Activated T-cell treated with anti-CD3 and anti-CD28 coated beads for 24 hours (primary cell): ENCODE measurements at places on chromosomes 3 and 15.

DNA sequence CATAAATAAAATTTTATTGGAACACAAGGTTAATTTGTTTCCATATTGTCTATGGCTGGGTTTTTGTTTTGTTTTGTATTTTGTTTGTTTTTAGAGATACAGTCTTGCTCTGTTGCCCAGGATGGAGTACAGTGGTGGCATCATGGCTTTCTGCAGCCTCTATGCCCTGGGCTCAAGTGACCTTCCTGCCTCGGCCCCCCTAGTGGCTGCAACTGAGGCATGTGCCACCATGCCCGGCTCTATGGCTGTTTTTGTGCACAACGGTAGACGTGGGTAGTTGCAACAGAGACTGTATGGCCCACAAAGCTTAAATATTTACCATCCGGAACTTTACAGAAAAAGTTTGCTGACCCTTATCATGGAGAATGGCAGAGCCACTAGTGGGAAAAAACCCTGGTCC, 46.8 kb upstream of the C3orf70 start:
- no peak for DNase-seq

DNA sequence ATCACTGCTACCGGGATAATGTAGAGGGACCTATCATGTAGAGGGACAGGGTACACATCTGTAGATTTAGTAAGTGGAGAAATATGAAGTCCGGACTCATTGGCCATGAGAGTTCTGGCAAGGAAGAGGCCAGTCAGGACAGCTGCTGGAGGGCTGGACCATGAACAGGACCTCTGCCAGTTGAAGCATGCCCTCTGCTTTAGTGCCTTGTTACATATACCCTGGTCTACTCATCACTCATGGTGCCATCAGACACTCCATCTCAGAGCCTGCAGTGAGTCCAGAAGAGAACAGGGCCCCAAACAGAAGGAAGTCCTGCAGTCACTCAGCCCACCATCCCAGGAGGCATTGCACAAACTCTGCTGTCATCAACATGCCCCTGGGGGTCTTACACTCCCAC, 54.7 kb upstream of the CA12 start:
- DNase-seq, result no peak

DNA sequence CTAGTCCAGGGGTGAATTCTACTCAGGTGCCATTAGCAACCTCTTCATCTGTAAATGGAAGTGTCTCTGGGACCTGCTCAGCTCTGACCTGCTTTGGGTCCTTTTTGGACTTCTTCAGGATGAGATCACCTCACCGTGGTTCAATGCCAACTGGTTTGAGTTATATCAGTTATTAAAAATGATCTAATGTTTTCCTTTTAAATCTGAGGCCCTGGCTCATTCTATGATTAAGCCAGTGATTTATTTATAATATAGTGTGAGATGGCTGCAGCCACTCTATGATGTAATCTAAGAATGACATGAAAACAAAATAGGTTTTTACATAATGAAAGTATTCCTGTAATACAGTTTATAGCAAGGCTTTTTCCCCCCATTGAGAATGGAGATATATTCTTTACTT, 79.4 kb downstream of the LPP start:
- no peak for DNase-seq

DNA sequence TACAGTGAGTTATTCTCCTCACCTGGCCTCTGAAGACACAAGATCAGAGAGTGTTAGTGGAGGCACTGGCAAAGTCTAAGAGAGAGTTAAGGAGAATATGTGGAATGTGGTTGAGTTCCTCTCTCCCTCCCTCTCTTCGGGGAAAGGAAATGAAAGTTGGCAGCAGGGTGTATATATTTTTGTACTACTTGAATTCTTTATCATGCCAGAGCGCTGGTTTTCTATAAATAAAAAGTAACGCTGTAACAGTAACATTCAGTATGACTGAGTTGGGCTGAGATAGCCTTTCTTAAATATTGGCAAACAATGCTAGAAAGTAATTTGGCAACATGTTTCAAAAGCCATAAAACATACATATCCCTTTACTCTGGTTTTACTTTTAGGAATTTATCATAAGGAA, 77.5 kb upstream of the TNFAIP8L3 start:
- no peak for DNase-seq

DNA sequence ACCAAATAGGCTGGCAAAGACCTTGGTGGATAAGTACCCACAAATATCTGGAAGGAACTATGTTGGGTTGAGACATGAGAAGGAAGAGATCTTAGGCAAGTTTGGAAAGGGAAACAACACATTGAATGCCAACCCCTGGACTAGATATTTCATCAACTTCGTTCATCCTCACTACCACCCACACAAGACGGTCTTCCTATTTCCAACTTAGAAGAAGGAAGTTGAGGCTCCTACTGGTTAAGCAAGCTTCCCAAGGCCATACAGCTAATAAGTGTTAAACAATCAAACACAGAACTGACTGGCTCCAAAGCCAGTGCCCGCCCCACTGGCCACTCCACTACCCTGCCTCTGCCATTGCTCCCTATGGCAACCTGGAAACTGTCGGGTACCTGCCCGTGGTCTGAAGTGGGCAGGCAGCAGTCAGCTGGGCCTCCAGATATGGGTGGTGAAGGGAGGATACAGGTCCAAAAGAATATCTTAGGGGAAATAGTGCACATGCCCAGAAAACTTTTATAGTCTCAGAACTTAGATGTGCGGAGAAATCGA, 94.9 kb downstream of the LIPC start:
- DNase-seq, result no peak

- DNase-seq, result no peak
These were observed 163.9 kb downstream of the THSD4 start for GRCh38 chr15:71278989-71279756.
